ENCODE measurements at places on chromosomes 12 and 14.

DNA sequence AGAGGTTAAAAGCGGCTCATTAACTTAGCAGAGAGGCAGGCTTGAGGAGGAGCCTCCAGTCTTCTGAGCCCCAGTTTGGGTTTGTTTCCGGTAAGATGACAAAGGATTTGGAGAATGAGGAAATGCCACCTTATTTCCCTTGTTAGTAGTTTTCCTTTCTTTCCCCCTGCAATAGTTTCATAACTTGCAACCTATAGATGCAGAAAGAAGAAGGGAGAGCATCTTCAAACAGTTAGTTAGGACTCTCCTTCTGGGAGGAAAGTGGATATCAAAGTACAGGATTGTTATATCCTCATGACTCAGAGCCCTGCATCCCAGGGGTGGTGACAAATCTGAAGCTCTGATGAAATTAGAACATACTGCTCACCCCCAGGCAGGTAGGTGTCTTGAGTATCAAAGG lies 180.7 kb upstream of the SLC38A2 start:
- DNase-seq = no peak

- no peak for DNase-seq
Measured at GRCh38 chr12:24597580-24597979, 351.3 kb downstream of the BCAT1 start.

DNA sequence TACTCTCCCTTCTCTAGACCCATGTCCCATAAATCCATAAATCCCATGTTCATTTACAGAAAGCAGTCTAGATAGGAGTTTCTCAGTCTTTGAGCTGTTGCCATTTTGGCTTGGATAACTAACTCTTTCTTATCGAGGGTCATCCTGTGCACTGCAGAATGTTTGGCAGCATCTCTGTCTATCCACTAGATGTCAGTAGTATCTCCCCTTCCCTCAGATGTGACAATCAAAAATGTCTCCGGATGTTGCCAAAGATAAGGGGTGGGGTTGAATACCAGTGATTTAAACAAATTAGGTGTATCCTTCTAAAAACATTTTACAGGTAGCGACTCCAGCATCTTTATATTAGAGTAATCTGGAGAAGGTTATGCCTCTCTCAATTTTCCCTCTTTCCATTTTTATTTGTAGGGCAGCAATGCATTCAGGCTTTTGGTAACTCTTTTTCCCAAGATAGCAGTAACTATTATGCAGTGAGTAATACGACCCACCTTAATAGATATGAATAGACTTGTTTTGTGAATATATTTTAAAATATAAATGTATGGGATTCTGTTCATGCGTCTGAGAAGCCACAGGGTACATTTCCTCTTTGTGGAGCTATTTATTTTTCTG lies 100.7 kb downstream of the LRRK2 start:
- peak; percentile 15 for DNase-seq

DNA sequence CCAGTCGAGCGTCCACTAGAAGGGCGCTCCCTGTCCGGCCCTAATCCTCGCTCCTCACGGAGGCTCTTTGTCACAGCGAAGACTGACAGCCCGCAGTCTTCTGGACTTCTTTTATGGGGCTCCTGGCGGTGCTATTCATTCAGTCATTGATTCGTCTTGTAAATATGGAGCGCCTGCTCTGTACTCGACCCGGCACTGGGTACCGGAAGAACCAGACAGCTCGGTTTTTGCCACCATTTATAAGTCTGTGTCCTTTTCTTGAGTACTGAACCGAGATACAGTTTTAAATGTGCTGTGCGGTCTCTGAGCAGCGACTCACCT lies 570 bp downstream of the DMAC2L start:
- DNase-seq = no peak

DNA sequence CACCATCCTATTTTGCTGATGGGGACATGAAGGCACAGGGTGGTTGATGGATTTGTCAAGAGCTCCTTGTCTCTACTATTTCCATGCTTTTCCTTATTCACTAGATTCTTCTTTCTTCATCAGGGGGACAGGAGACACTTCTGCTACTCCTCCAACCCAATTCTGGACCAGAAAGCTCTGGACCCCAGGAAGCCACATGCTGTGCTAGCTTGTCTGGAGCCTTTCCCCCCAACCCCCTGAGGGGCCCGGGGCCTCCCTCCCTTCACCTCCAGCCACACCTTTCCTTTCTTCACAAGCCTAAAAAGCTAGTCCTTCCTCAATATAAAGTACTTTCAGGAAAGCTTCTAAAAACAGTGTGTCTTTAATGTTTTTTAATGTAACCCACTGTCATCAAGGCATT lies 75.1 kb upstream of the CAPRIN2 start:
- no peak for DNase-seq

GRCh38 chr12:65443038-65443437 lies 164.6 kb downstream of the MSRB3 start:
- DNase-seq = no peak

GRCh38 chr12:22657538-22657937 lies 32.6 kb downstream of the ETNK1 start:
- DNase-seq = no peak

GRCh38 chr12:12069821-12070548 lies 754 bp upstream of the BCL2L14 start:
- peak; percentile 48 for DNase-seq

DNA sequence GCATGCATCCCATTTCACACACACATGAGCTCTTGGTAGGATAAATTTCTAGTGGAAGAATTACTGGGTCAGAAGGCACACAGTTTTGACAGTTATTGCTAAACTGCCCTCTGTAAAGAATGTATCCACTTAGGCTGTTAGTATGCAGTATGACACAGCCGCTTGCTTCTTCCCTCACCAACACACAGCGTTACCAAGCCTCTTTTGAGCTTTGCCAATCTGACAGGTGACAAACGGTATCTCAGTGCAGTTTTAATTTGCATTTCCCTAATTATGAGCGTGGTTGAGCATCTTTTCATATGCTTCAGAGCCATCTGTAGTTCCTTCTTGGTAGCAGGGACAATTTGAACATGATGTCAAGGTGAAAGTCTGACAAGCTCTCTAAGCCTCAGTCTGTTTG lies 42.9 kb downstream of the HRK start:
- no peak for DNase-seq

DNA sequence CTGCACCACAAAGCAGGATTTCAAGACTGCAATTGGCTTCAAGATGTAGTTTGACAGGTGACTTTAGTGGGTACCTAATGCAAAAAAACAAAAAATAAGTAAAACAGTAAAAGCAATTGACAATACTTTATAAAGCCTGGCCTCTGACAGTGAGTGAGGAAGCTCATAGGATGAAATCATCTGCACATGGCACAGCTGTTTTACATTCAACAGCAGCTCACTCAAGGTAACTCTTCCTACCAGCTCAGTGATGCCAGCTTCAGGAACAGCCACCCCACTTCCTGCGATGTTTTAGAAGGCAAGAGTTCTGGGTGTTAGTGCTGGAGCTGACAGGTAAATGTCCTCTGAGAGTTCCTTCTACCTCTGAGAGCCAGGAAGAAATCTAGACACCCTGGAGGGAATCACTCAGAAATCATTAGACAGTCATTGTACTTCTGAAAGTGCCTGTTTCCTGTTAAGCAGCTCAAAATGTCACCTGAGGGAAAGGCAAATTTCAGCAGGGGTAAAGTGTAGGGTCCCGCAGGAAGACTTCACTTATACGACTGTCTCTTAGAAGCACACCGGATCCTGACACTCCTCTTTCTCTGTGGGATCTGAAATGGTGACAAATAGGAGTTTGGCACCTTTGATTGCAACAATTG lies 99.9 kb downstream of the FOXN3 start:
- DNase-seq = peak; percentile 24

GRCh38 chr14:55884819-55885218 lies 233.4 kb upstream of the PELI2 start:
- no peak for DNase-seq

GRCh38 chr14:103516426-103517173 lies 6.0 kb downstream of the CKB start:
- no peak for DNase-seq

DNA sequence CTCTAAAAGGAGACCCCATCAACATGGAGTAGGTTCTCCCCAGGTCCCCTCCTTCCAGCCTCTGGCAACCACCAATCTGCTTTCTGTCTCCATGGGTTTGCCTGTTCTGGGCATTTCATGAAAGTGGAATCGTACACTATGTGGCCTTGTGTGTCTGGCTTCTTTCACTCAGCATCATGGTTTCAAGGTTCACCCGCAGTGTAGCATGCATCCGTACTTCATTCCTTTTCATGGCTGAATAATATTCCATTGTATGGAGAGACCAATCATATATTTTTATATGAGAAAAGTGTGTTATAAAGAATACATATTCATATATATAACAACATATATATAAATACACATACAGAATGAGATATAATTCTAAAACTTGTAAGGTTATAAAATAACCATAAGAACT lies 19.8 kb downstream of the NCOR2 start:
- no peak for DNase-seq

- DNase-seq = peak; percentile 36
Measured at GRCh38 chr14:38880643-38881524, 222.2 kb downstream of the SEC23A start.

- no peak for DNase-seq
Measured at GRCh38 chr14:52244997-52245396, 22.5 kb upstream of the PTGDR start.

DNA sequence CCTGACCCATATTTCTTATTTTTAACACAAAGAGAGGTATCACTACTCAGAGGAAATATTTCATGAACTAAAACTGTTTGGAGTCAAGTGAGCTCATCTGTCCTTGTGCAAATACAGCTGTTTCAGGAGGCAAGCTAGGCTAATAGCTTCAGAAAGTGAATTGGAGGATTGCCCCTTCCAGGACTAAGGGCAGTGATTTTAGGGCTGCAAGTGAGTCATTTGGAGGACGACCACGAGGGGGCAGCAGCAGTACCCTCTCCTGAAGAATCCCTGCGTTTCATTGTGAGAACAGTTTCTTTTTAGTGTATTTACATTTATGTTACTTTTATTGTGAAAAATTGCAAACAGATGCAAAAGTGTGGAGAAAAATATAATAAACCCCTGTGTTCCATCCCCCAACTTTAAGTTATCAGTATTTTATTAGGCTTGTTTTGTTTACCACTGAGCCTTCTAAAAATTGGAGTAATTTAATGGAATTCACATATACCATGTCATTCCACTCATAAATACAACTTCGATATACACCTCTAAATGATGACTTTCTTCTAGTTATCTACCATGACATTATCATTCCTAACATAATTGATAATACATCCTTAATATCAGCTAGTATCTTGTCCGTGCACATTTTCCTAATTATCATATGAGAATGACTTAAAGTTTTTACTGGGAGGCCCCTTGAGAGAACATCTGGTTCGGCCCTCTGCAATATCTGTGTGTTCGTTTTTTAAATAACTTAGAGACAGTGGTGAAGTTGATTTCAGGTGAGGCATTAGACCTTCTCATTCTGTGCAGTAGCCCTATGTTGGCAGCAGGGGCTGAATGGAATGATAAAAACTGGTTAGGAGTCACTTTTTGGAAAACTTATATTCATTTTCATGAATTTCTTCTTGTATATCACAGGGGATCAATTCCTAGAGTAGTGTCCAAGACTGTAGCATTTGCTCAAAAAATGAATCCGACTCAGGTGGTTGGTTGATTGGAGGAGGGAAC lies 13.7 kb downstream of the FOXJ2 start:
- peak; percentile 89 for DNase-seq

- no peak for DNase-seq
Measured at GRCh38 chr14:24437020-24437735, 5.4 kb downstream of the SDR39U1 start.

DNA sequence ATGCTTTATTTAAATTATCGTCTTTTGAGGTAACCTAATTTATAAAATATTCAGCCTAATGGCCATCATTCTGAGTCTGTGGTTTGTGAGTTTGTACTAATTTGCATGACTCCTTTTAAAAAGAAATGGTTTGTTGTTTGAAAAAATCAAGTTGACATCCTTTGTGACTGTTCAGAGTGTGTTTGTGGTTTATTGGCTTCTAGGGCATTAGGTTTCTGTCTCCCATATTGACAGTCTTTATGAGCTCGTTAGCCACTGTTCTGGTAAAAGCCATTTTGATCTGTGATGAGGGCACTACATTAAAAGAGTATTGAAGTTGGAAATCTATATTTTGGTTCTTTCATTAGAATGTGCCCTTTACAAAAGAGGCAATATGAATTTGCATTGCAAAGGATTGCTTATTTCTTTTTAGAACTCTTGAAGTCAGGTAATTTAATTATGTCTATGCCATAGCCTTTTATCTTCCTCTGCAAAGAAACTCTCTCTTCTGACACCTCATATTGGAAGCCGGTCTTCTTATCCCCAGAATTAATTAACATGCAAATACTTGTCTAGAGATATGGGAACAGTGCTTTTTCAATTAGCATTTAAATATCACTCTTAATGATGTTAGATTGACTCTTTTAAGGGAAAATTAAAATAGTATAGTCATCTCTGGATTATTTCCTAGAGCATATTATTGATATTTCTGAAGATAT lies 95.0 kb downstream of the CRADD start:
- DNase-seq = no peak

GRCh38 chr14:63100552-63100951 lies 55.3 kb upstream of the KCNH5 start:
- no peak for DNase-seq

DNA sequence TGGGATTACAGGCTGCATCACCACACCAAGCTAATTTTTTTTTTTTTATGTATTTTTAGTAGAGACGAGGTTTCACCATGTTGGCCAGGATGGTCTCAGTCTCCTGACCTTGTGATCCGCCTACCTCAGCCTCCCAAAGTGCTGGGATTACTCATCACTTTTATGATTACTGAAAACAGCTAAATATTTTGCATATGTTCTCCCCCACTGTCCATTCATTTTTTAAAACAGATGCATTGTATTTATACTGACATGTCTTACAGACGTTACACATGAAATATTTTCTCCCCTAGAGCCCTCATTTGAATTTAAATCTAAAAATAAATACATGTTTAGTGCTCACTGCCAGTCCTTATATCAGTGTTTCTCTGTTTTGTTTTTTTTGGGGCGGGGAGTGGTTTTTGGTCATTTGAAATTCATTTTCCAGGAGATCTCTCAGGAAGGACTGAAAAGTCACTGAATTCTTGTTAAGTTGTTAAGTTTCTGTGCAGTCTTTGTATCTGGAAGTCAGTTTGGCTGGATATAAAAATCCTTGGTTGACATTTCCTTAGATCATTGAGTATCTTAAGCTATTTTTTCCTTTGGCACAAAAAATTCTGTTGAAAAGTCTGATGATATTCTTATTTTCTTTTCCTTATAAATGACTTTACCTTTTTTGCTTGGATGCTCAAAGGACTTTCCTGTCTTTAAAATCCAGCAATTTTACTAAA lies 9.4 kb downstream of the FBXO21 start:
- no peak for DNase-seq

- peak; percentile 41 for DNase-seq
Measured at GRCh38 chr14:55749201-55749812, 169.3 kb downstream of the KTN1 start.

GRCh38 chr12:108518716-108519496 lies 3.8 kb downstream of the FICD start:
- no peak for DNase-seq

GRCh38 chr14:63454863-63455622 lies 88.1 kb downstream of the PPP2R5E start:
- DNase-seq = no peak

All from suppressor macrophage (primary cell).